ENCODE measurements at places on chromosomes 2 and 18.

DNA sequence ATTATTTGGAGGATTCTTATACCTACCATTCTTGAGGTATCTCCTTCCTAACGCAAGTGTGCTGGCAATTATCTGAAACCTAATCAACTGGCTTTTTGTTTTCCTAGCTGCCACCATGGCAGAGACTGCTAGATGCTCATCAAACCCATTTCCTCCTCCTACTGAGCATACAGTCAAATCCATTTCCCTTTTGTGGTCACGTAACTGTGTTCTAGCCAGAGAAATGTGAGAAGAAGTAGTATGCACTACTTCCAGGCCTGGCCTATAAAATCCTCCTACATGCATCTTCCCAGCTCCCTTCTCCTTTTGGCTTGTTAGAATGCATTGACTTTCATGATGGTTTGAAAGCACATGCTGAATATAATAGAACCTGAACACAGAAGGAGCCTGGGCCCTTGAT is 494.1 kb upstream of the MEIS1 start:
- DNase-seq = no peak

DNA sequence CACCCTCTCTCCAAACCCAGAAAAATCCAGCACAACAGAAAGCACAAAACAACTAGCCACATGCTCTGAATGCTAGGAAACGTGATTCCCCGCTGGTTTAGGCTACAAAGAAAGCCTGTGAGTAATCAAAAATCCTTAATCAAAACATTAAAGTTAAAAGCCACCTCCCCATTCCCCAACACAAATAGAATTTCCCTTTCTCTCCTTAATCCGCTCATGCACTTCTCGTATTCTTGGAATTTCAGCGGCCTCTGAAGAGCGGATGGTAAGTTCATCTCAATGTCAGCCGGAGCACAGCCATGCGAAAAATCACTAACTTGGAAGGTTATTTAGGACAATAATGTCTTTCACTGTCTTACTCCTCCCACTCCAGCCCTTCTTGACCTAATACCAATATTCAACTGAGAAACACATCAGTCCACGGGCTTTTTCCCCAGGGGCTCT is 126.7 kb downstream of the OSBPL1A start:
- DNase-seq = no peak

GRCh38 chr2:62505109-62505749 is 766 bp downstream of the TMEM17 start:
- DNase-seq = no peak

- no peak for DNase-seq
These were observed 299.0 kb downstream of the NDUFA10 start for GRCh38 chr2:239726091-239726591.

DNA sequence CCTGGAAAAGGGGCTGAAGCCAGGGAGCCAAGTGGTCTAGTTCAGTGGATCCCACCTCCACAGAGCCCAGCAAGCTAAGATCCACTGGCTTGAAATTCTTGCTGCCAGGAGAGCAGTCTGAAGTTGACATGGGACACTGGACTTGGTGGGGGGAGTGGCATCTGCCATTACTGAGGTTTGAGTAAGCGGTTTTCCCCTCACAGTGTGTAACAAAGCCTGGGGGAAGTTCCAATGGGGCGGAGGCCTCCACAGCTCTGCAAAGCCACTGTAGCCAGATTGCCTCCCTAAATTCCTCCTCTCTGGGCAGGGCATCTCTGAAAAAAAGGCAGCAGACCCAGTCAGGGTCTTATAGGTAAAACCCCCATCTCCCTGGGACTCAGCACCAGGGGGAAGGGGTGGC is 144.4 kb downstream of the PTPRM start:
- no peak for DNase-seq

GRCh38 chr2:227939271-227940027 is 68.0 kb downstream of the DAW1 start:
- DNase-seq = no peak

- DNase-seq = no peak
These were observed 107.4 kb downstream of the CPO start for GRCh38 chr2:207046724-207047123.

GRCh38 chr2:116580209-116580608 is 1234.3 kb upstream of the DDX18 start:
- no peak for DNase-seq

- DNase-seq = no peak
These were observed 115.6 kb upstream of the ST6GAL2 start for GRCh38 chr2:107001551-107001950.

- no peak for DNase-seq
These were observed 199.6 kb downstream of the PRKCE start for GRCh38 chr2:45851111-45851510.

- no peak for DNase-seq
These were observed 60.8 kb downstream of the FAM168B start for GRCh38 chr2:131032393-131032836.

- no peak for DNase-seq
These were observed 382.1 kb downstream of the NRXN1 start for GRCh38 chr2:50649626-50650402.

GRCh38 chr2:241422350-241422749 is 66.3 kb downstream of the FARP2 start:
- DNase-seq = no peak

- DNase-seq = no peak
These were observed 67.2 kb downstream of the LCLAT1 start for GRCh38 chr2:30514134-30514847.

DNA sequence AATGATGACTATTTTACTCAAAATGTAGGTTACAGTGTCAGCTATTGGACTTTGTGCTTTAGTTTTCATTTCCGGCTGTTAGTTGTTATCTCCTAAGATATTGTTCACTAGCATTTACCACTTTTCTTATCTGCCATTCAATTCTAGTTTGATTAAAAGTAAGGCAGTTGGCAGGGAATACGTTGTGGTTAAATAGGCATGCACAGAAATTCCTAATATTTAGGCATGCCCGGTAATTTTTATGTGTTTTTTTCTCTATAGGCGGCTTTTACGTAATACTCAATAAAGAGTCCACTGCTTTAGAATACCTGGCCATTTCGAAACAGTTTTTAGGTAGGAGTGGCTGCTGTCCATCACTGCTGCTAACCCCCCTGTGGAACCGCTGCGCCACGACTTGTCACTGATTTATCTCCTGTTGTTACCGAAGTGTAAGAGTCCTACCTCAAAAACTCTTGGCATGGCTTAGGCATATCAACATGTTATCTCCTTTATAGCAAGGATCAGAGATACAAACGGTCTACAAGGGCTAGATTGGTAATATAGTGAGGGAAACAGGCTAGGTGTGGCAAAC is 39.5 kb downstream of the BABAM2 start:
- no peak for DNase-seq

DNA sequence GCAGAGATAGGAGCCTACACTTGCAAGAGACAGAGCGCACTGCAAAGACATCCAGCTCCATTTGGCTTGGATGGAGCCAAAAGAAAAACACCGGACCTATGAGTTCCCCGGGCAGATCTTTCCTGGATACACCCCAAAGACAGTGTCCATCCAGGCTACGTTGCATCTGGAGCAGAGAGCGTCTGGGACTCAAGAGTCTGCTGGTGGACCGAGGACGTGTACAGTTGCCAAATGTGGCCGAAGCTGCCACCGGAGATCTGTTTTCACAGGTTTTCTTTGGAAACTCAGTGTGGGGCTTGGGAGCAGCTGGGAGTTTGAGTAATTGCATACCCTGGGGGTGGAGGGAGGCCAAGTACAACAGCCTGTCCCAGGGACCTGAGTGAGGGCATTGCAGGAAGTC is 192.3 kb upstream of the OSR1 start:
- DNase-seq = no peak

GRCh38 chr18:59012815-59013705 is 126.6 kb upstream of the SEC11C start:
- DNase-seq = no peak

DNA sequence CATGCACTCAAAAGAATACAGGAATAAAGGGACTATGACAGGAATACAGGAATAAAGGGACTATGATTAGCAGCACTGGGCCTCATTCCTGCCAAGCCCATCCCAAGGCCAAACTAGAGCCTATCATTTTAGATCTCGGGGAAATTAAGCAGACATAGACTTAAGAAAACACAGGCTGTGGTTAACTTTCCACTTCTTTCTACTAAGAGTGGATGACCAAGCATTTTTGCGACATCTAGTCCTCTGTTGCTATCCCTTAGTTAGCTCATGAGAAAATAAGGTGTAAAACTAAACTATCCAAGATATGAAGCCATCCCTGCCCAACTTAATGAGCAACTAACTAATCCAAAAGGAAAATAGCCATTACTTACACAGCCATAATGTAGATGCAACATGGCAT is 5.9 kb downstream of the LYPD1 start:
- DNase-seq = no peak

DNA sequence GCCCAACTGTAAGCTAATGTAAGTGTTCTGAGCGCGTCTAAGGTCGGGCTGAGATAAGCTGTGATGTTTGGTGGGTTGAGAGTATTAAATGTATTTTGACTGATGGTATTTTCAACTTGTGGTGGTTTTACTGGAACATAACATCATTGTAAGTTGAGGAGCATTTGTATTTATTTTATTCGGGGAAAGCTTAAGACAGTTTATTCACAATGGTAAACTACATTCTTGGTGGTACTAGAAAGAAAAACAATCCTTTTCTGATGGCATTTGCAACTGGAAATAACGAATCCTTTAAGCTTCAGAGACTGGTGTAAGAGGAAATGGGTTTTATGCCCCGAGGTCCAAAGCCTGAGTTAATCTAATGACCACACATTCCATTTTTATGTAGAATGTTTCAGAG is 283.3 kb upstream of the NETO1 start:
- no peak for DNase-seq

DNA sequence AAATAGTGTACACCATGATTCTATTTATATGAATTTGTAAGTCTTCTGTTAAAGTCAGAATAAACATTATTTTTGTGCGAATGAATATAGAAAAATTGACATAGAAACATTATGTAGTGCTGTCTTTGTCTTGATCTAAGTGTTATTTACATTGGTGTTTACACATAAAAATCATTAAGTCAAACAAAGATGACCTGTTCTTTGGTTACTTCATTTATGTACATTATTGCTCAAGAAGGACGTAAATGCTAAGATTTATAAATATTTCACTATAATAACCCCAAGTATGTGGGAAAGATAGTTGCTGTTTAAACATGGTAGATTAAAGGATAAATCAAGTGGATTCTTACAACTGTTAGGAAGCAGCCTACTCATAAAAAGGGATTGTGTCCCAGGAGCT is 536.8 kb upstream of the DSEL start:
- no peak for DNase-seq

DNA sequence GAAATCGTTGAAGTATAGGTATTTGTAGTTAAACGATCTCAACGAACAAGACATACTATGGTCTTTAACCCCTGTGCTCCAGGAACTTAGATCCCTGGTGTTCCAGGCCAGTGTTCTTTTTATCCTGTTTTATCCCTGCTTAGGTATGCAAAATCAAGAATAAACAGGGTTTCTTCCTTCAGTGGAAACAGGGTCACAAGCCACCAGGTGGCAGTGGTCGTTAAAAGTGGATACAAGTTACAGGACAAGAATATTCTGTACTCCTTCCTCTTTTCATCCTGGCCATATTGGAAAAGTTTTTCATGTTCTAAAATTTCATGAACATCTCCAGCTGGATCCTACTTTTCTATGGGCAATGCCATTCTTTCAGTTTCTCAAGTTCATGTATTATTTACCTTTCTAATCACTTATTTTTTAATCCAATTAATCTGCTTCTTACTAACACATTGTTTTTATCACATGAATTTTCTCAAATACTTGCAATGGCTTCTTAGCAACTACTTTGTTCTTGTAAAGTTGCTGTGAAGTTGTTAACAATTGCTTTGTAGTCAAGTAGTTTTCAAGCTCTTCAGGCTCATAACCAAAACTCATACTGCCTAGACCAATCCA is 16.4 kb upstream of the HNMT start:
- no peak for DNase-seq

DNA sequence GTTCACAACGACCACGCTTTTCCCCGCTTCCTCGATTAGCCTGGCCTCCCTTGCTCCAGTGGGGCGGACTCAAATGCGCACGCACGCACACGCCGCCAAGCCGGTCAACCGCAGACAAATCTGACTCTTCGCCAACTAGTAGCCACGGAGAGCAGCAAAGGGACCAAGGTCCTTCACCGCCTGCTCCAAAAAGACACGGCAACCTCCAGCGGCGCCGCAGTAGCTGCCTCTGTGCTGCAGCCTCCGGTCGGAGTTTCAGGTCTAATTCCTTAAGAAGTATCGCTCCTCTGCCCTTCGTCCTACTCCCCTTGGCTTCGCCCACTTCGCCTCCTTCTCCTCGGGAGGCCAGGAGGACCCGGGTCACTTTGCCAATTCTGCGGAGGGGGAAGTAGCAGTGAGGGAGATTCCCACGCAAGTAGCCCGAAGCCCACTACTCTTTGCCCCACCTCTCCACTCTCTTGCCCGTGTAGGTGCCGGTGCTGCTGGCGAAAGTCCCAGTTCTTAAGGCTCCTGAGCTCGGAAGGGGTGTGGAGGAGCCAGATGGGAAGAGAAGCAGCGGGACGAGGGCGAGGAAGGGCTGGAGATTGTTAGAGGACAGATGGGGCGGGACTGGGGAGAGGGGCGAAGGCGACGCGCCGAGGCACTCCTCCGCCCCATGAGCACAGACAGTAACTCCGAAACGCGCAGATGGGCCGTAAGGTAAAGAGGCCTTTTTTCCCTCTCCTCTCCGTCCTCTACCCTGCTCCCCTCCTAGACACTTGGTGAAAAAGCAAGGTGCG is 615 bp downstream of the AKAIN1 start:
- DNase-seq = no peak

- no peak for DNase-seq
These were observed 522.3 kb upstream of the MYT1L start for GRCh38 chr2:2853346-2853745.

GRCh38 chr18:25052511-25052921 is 299.4 kb downstream of the ZNF521 start:
- no peak for DNase-seq

- no peak for DNase-seq
These were observed 16.2 kb downstream of the SALL3 start for GRCh38 chr18:78995740-78996395.

- no peak for DNase-seq
These were observed 41.3 kb downstream of the PSD4 start for GRCh38 chr2:113215056-113215455.

GRCh38 chr2:234741976-234742375 is 209.8 kb upstream of the SH3BP4 start:
- DNase-seq = no peak

- peak; percentile 70 for DNase-seq
These were observed 22.7 kb upstream of the PDIA6 start for GRCh38 chr2:10835052-10835970.
